ENCODE measurements at places on chromosomes 12 and 14.

GRCh38 chr12:99387661-99388060, 259.9 kb upstream of the GARIN6 start:
- DNase-seq, result no peak

DNA sequence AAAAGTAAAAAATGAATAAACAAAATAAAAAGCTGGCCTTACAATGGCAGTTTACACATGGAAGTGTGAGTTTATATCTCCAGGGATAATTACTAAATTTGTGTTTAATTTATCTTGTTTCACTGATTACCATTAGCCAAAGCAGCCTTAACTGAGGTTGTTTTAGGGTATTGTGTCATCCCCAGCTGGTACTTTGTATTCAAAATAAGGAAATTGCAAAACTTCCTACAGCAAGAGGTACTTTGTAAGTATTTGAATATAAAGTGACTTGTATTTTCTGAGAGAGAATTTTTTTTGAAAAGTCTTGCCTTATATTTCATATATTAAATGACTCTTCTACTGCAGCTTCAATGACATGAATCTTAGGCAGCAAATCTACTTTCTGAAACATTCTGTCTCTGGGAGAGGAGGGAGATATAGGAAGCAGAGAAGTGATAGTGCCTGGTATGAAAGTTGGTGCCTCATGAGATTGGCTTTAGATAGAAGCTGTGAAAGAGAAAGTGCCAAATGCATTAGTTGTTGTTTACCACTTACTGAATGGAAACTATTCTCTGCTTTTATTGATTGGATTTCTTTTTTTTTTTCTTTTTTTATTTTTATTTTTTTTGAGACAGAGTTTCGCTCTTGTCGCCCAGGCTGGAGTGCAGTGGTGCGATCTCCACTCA, 6.7 kb downstream of the FNTB start:
- no peak for DNase-seq

DNA sequence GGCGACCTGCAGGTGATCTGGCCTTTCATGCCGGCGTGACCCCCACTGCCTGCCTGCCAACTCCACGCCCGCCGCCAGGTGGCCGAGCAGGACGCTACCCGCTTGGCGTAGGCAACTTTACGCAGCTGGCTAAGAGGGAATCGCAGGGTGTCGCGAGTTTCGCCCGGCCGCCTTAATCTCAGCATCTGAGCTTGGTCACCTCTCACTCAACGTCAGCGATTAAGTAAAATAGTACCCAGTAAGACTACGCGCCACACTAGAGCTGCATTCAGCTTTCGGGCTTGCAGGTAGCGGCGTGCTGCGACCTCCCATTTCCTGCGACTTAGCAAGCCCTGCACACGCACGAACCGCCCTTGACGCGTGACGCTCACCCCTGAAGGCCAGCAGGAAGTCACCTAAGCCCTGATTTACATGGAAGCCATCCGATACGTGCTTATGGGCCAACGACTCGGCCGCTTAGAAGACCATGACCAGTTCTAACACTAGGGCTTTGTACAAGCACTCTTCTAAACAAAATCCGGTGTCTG, 33.2 kb downstream of the WBP11 start:
- DNase-seq, result peak; percentile 79

DNA sequence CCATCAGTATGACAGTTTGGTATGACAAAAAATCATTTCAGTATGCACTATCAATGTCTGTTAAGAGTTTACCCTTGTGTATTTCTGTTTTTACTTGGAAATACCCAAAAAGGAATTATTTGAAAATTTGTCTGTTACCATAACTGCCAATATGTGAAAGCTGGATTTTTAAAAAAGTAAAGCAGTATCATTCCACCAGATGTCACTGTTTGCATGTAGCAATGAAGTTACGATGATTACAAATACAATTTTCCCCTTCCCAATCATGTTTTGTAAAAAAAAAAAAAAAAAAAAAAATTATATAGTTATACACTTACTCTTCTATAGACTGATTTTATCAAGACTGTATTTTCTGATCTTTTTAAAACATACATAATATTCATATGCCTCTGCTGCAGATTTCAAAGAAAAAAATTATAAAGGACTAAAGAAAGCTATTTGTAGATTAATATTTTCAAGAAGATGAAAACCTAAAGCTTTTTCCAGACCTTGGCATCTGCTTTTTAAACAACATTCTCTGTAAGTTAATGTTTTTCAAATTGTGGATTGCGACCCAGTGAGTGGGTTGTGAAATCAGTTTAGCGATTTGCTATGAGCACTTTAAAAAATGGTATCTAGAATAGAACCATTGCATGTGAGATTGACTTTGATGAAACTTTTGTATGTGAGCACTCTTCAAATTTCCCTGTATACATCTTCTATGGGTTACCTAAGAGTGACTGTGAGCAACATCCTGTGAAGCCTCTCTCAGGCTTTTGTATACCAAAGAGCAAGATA, 114.2 kb downstream of the TTC6 start:
- no peak for DNase-seq

- DNase-seq, result no peak
Observed at GRCh38 chr12:132554845-132555630, 55.3 kb downstream of the LRCOL1 start.

GRCh38 chr14:78358591-78358990, 188.4 kb downstream of the NRXN3 start:
- no peak for DNase-seq

GRCh38 chr14:88049266-88049665, 44.3 kb downstream of the GPR65 start:
- DNase-seq, result no peak

GRCh38 chr14:26538176-26538575, 59.7 kb downstream of the NOVA1 start:
- no peak for DNase-seq

- peak; percentile 38 for DNase-seq
Observed at GRCh38 chr12:48999371-49000131, at the start of gene DDN. Gene DDN, minus strand, starts transcription at chr12:48999375. Its CDS starts 88 bp downstream, at chr12:48999287.

- DNase-seq, result no peak
Observed at GRCh38 chr12:131613678-131614077, 97.2 kb upstream of the SFSWAP start.

DNA sequence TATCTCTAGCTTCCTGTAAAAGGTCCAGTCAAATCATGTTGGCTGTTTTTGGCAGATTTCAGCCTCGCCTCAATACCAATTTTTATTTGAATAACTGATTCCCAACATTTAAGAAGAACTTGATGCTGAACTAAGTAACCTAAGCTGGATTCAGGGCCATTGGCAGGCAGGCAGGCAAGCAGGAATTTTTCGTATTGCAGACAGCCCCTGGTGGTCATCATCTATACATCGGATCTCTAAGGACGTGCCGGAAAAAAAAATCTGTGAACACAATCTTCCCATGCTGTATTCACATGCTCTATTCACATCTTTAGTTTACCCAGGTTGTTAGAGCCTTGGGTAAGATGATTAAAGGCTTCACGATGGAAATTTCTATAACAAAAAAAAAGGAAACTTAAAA, 7.0 kb downstream of the VCPKMT start:
- no peak for DNase-seq

GRCh38 chr14:105468621-105469241, 5.9 kb upstream of the CRIP2 start:
- DNase-seq, result no peak

DNA sequence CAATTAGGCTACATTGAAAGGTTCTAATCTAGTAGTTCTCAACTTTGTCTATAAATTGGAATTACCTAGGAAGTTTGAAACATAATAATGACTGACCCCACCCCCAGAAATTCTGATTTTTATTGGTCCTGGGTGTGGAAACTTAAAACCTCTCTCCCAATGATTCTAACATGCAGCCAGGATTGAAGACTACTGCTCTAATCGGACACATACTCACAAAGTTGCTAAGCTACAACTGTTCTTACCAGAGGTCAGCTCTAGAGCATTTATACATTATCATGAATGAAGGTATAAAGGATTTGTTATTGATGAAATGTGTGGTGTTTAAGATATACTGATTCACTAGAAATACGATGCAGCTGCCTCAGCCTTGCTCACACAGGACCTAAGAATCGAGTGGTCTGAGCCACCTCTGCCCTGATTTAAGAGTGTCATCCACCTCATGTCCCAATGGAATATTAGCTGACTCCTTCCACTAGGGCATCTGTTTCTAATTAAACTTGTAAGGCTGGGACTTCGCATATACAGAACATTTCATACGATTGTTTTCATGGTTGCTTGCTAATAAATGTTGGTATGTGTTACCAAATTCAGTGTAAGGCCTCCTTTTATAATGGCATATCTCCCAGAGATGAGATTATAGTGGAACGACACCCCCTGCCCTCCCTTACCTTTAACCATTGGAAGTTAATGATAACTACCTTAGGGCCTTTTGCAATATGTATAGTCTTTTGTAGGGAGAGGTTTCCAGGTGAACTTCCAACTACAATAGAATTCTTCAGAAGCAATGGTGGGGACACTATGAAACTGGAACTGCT, 410.8 kb upstream of the PDE3A start:
- no peak for DNase-seq

GRCh38 chr12:12683136-12683697, 12.8 kb downstream of the GPR19 start:
- no peak for DNase-seq

- DNase-seq, result no peak
Observed at GRCh38 chr12:115619889-115620288, 657.6 kb downstream of the MED13L start.

DNA sequence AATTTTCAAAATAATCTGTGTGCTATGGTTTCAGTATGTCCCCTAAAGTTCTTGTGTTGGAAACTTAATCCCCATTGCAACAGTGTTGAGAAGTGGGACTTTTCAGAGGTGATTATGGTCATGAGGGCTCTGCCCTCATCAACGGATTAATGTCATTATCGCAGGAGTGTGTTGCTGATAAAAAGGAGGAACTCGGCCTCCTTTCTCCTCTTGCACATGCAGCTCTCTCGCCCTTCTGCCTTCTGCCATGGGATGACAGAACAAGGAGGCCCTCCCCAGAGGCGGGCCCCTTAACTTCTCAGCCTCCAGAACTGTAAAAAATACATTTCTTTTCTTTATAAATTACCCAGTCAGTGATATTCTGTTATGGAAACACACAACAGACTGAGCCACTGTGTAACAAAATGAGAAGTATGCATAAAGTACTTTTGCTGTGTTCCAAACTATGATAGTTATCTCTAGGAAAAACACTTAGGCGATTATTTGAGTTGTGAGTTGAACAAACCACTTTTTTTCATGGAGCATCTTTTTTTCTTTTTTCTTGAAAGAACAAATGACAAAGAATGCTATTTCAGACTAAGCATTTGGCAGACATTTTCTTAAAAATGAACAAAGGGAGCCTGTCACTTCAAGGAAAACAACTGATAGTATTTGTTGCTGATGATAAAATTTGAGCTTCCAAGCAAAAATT, 134.8 kb upstream of the FUT8 start:
- no peak for DNase-seq

DNA sequence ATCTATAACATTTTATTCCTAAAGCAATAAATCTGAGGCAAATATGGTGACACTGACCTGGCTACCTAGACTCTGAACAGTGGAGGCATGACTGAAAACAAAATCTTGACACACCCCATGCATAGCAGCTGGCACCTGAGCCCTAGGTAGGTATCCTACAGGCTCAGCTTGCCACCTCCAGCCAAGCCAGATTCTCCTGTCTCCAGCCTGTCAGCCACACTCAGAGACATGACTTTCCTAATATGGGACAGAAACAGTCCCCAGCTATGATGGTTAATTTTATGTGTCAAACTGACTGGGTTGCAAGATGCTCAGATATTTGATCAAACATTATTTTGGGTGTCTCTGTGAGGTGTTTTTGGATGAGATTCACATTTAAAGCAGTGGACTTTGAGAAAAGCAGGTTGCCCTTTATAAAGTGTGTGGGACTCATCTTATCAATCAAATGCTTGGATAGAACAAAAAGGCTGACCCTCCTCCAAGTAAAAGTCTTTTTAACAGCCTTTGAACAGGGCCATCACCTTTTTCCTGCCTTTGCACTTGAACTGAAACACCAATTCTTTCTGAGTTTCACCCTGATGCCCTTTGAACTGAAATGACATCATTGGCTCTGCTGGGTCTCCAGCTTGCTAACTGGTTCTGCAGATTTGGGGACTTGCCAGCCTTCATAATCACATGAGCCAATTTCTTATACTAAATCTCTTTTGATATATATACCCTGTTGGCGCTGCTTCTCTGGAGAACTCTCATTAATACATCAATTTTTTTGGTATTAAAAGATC, 125.4 kb downstream of the LLPH start:
- DNase-seq, result no peak

GRCh38 chr12:116672842-116673516, 64.9 kb downstream of the SPRING1 start:
- DNase-seq, result no peak

GRCh38 chr14:68333262-68333661, 459.6 kb downstream of the ZFP36L1 start:
- no peak for DNase-seq

DNA sequence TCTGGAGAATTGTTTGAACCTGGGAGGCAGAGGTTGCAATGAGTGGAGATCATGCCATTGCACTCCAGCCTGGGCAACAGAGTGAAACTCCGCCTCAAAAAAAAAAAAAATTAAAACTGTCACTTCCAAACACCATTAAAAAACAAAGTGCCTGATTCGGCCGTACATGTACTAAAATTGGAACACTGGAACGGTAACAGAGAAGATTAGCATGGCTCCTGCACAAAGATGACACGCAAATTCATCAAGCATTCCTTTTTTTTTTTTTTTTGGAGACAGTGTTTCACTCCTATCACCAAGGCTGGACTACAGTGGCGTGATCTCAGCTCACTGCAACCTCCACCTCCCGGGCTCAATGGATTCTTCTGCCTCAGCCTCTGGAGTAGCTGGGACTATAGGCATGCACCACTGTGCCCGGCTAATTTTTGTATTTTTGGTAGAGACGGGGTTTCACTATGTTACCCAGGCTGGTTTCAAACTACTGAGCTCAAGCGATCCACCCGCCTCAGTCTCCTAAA, 40.2 kb upstream of the SINHCAF start:
- DNase-seq, result no peak

DNA sequence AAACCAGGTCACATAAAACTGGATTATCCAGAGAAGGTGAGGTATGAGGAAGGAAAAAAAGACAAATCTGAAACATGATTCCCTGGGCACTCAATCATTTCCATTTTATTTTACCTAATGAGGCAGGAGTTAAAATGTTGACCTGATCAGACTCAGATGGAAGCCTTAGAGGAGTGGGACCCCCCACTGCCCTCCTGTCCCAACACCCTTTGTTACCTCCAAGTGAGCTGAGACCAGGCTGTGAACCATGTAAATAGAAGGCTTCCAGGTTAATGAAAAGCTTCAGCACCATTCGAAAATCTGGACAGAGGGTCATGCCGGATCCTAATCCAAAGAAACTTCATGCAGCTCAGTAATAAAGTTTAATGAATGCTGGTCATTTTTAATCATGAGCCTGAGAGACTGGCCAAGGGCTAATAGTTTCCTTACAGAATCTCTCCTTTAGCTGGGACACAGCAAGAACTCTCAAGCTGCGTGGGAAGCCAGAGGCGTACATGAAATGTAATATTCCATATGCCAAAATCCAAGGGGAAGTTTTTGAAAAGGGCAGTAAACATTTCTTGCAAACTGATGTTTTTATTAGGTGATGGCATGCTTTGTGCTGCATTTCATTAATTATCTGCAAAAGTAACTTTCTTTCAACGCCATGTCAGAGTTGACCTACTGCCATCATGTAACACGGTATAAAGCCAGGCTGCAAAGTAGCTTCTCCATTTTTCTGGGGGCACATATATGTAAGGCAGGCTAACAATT, 183.0 kb downstream of the PAX9 start:
- no peak for DNase-seq
